A172 (cell line): ENCODE measurements at places on chromosomes 13 and 19. TPM values are rescaled to one million over a fixed set of nuclear protein-coding genes. Genes with fewer than 3 reads are reported as not detected.

Gene ZNF177
- total RNA-seq = 3.3 and 14.8 TPM in 2 replicates

Gene KLF1
- total RNA-seq = not detected in 2 replicates

Gene ADPRHL1
- 0.96 and 2.1 TPM in 2 replicates for total RNA-seq

Gene PSG11
- total RNA-seq = 0.17 and 0.29 TPM in 2 replicates

Gene TINCR
- total RNA-seq = 0.50 and 1.8 TPM in 2 replicates

Gene LSM7
- total RNA-seq = 493 and 592 TPM in 2 replicates

Gene ANGPTL8
- total RNA-seq = not detected in 2 replicates

Gene GRK1
- not detected in 2 replicates for total RNA-seq

Gene CAMSAP3
- total RNA-seq = 1.5 and 2.6 TPM in 2 replicates

Gene ZNF556
- total RNA-seq = not detected in 2 replicates

Gene ZNF541
- not detected in 2 replicates for total RNA-seq

Gene ACP7
- 0.03 and 0.31 TPM in 2 replicates for total RNA-seq

Gene ZNF468
- total RNA-seq = 11.4 and 12.3 TPM in 2 replicates

Gene CYSLTR2
- not detected in 2 replicates for total RNA-seq

Gene CLDN10
- not detected in 2 replicates for total RNA-seq

Gene NLRP5
- total RNA-seq = 0.24 TPM in 1 of 2 replicates, not detected in the other

Gene GTF2F1
- 76.6 and 93.8 TPM in 2 replicates for total RNA-seq

Gene FGF22
- 0.17 TPM in 1 of 2 replicates, not detected in the other for total RNA-seq

Gene TNFRSF19
- total RNA-seq = 6.0 and 6.5 TPM in 2 replicates

Gene KANK3
- total RNA-seq = 1.0 and 1.2 TPM in 2 replicates

Gene HCN2
- 9.3 and 12.7 TPM in 2 replicates for total RNA-seq

Gene RBM42
- total RNA-seq = 105 and 110 TPM in 2 replicates

Gene VSTM1
- not detected in 2 replicates for total RNA-seq

Gene CGB1
- not detected in 2 replicates for total RNA-seq

Gene ZNF419
- total RNA-seq = 10.1 and 11.8 TPM in 2 replicates

Gene CEACAM8
- not detected in 2 replicates for total RNA-seq

Gene CCNA1
- 10.7 and 11.5 TPM in 2 replicates for total RNA-seq

Gene GPR108
- total RNA-seq = 57.8 and 62.3 TPM in 2 replicates

Gene PGLYRP2
- total RNA-seq = not detected in 2 replicates

Gene YIF1B
- 98.8 and 110 TPM in 2 replicates for total RNA-seq

Gene TTC9B
- 0.29 TPM in 1 of 2 replicates, not detected in the other for total RNA-seq

Gene SIGLEC10
- total RNA-seq = not detected in 2 replicates
